Right atrium auricular region (tissue), 2 donors: ENCODE measurements at places on chromosomes 13 and 19. TPM values are rescaled to one million over a fixed set of nuclear protein-coding genes. Genes with fewer than 3 reads are reported as not detected.

GRCh38 chr13:109422161-109422560 is 364.2 kb downstream of the IRS2 start:
- no peak for DNase-seq

The ZNF844 gene
- 10.8 TPM for total RNA-seq

The KASH5 gene
- not detected for total RNA-seq

The LAIR1 gene
- 7.8 TPM for total RNA-seq

GRCh38 chr19:44722131-44723121 is 23.5 kb downstream of the CEACAM16 start:
- no peak for DNase-seq

- no peak for DNase-seq
Observed at GRCh38 chr13:85314686-85315085, 484.5 kb downstream of the SLITRK6 start.

DNA sequence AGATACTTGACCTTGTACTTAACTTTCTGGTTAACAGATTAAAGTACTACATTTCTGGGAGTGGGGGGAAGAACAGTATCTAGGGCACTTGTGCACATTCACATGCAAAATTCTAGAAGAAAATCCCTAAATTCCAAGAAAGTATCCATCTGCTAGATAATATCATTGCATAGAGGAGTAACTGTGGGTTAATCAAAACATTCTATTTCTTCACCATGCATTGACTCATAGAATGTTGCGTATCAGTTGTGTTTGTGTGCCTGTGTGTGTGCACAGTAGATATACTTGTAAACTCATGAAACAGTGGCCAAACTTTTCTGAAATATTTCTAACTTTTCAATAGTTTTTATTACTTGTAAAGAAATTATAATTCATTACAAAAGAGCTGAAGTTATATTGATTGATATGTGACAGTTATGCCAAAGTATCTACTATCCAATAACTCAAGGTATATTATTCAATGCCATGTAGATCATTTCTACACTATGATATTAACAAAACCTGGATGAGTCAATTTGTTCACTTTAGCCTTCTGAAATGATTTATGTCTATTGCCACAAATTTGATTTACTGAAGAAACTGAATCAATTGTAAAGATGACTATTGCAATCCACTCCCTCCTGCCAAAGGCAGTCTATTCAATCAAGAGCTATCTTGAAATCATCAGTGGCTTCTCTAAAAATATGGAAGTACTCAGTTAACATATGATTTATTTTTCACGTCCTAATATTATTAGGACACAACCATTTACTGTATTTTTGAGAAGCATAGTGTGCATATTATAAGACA is 756.7 kb upstream of the ARGLU1 start:
- no peak for DNase-seq

DNA sequence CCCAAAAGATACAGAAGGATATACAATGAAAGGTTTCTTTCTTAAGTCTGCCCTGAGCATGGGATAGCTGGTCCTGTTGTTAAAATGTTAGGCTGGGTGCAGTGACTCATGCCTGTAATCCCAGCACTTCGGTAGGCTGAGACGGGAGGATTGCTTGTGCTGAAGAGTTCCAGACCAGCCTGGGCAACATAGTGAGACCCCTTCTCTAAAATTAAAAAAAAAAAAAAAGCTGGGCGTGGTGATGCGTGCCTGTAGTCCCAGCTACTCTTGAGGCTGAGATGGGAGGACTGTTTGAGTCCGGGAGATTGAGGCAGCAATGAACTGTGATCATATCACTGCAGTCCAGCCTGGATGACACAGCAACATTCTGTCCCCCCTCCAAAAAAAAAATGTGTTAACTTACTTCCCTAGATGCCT is 52.5 kb upstream of the SHKBP1 start:
- no peak for DNase-seq

DNA sequence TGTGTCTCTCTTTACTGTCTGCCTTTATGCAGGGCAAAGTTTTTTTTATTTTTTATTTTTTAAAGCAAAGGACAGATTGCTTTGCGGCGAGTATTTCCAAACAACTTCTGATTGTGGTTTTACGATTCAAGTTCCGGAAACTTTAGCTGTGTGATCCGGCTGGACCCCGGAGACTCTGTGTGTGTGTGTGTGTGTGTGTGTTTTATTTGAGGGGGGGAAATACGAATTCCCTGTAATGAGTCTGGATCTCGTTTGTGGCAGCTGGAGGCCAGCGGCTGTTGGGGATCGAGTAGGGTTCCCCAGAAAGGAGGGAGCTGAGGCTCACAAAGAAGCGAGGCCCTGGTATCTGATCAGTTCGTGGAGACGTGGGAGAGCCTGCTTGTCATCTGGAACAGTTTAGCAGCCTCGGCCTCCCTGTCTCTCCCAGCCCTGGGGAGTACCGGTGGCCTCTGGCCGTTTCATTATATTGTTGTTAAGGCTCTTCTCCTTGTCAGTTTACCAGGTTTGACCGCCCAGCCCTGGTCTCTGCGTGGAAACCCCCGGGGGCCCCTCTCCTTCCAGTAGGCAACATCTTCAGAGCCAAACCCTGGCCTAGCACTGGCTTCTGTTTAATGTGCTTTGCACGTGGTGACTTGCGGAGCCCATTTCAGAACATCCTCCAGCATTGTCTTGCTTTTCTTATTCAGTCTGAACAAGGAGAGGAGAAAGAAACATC is 1.3 kb downstream of the FARP1 start:
- DNase-seq: no peak

DNA sequence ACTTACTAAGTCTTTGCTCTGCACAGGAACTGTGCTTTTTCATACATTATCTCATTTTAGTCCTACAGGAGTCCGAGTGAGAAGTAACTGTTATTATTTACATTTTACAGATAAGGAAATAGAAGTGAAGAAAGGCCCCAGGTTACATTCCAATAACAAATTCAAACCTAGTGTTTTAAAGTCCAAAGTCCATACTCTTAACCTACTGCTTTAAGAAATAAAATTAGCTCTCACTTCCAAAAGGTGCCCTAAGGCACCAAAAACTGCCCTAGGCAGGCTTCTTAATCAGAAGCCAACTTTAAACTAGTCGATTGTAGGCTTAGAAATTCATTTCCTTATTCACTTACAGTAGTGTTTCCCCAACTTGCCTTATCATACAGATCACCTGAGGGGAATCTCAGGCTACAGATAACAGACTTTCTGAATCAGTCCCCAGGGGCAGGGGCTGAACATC is 555.9 kb downstream of the DIAPH3 start:
- DNase-seq: no peak

GRCh38 chr19:5091018-5091683 is 122.2 kb downstream of the KDM4B start:
- DNase-seq: peak; percentile 76

DNA sequence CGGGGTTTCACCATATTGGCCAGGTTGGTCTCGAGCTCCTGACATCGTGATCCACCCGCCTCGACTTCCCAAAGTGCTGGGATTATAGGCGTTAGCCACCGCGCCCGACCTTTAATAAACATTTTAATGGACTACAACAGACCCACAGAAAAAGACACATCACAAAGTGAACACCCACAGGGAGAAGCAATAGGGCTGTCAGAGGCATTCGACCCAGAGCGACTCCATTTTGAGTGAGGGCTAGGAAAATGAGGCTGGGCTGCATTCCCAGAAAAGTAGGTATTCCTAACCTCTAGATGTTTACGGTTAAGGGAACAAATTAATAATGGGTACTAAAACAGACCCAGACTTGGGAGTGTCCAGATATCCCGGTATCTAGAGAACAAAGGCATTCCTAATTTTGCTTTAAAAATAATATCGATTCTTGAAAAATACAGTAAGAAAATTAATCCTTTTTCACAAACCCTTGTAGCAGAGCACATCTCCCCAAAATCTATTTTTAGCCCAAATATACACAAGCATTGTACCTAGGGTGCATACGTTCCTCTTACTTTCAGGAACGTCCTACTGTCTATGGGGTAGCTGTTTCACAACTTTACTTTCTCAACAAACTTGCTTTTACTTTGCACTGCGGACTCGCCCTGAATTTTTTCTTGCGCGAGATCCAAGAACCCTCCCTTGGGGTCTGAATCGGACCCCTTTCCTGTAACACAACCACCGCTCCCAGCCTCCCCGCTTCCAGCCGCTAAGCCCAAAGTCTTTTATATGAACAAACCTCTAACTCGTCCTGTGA is 811 bp upstream of the ZNF8 start:
- DNase-seq: no peak

- peak; percentile 87 for DNase-seq
Observed at GRCh38 chr13:98507282-98507797, 69.6 kb downstream of the STK24 start.

DNA sequence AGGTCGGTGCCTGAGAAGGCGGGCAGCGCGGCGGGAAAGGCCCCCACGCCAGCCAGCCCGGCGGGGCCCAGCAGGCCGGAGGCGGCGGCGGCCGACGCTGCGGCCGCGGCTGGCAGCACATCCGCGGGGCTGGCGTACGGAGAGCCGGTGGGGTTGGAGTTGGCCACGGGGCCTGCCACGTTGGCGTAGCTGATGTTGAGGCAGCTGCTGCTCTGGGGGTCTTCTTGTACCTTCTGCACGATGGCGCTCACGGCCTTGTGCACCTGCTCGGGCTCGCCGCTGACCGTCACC is 25.9 kb upstream of the NANOS2 start:
- DNase-seq: no peak

The TTYH1 gene
- total RNA-seq: 1.7 TPM

The ZNF83 gene
- total RNA-seq: 16.6 TPM

- DNase-seq: no peak
Observed at GRCh38 chr19:54460230-54461005, 3.2 kb downstream of the LENG9 start.

The EPS8L1 gene
- total RNA-seq: 6.7 TPM

- no peak for DNase-seq
Observed at GRCh38 chr13:111541752-111542529, 221.5 kb downstream of the TEX29 start.

GRCh38 chr19:5593343-5594255 is 25.8 kb upstream of the TINCR start:
- no peak for DNase-seq

DNA sequence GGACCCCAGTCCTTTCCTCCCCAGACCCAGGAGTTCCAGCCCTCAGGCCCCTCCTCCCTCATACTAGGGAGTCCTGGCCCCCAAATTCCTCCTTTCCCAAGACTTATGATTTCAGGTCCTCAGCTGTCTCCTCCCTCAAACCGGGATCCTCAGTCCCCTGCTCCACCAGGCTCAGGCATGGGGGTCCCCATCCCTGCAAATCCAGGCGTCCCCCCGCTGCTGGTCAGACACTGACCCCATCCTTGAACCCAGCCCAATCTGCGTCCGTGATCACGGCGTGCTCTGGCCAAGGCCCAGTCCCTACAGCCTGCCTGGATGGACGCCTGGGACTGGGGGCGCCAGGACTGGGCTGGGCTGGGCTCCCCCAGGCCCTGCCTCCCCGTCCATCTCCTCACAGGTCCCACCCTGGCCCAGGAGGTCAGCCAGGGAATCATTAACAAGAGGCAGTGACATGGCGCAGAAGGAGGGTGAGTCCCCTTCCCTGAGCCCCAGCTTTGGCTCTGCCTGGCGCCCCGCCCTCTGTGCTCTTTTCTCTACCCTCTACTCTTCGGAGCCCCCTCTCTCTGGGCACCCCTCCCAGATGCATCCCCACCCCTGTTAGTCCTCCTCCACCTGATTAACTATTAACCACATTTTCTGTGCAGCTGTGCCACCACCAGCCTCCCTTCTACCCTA is 672 bp downstream of the HPN start:
- no peak for DNase-seq

GRCh38 chr13:59906413-59907049 is 257.2 kb downstream of the DIAPH3 start:
- DNase-seq: no peak

GRCh38 chr19:54549224-54549623 is 24.4 kb upstream of the LILRA2 start:
- DNase-seq: no peak

The OR4F17 gene
- not detected for total RNA-seq

GRCh38 chr13:77719128-77719527 is 21.6 kb downstream of the SLAIN1 start:
- DNase-seq: no peak

- no peak for DNase-seq
Observed at GRCh38 chr13:87535911-87536310, 135.3 kb upstream of the SLITRK5 start.

DNA sequence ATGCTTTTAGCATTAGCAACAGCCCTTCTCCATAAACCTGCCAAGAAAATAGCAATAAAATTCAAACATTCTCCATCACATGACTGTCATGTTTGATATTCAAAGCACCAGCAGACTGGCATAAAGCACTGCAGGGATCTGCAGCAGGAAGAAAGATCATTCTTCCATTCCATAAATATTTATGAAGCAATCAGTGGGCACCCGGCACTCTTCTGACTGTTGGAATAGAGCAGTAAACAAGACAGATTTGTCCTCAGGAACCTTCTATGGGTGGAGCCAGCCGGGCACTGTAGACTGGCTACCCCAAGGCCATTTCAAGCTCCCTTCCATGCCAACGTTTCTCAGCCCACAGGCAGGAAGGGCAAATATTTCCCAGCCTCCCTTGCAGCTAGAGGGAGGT is 25.5 kb downstream of the PLA2G4C start:
- no peak for DNase-seq

DNA sequence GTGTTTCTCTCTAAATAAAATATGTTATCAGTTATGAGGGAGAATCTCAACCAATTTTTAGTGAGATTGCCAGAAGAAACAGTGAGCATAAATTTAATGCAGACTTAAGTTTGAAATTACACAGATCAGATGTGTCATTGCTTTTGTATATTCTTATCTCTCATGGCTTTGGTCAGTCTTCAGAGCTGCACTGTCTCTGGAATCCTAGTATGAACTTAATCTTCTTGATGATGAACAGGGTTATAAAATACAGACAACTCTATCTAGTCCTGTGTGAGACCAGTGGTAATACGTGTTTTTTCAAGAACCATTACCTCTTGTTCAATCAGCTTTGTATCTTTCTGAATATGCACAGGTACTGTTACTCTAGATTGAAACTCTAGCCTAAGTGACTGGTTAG is 528.0 kb downstream of the DACH1 start:
- DNase-seq: no peak

The NCR1 gene
- total RNA-seq: not detected

DNA sequence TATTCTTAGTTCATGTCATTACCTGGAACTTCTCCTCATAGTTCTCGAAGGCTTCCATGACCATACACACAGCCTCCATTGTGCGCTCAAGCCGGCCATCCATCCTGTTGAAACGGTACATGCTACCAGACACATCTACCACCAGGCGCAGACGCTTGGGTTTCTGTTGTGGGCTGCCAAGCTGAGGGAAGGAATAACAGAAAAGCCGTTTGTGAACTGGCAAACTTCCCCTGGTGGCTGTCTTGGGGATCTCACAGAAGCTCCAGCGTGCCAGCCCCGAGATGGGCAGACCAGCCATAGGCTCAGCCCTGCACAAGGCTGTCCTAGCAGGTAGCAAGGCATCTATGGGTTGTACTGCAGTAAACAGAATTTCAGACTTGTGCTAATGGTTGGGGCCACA is 130.1 kb downstream of the RGCC start:
- no peak for DNase-seq

The CEACAM7 gene
- total RNA-seq: not detected
